ENCODE measurements at places on chromosomes 4 and X. TPM values are rescaled to one million over a fixed set of nuclear protein-coding genes. Genes with fewer than 3 reads are reported as not detected.
A peak's percentile ranks its signal among the peaks of the same experiment; 100 is the strongest.

DNA sequence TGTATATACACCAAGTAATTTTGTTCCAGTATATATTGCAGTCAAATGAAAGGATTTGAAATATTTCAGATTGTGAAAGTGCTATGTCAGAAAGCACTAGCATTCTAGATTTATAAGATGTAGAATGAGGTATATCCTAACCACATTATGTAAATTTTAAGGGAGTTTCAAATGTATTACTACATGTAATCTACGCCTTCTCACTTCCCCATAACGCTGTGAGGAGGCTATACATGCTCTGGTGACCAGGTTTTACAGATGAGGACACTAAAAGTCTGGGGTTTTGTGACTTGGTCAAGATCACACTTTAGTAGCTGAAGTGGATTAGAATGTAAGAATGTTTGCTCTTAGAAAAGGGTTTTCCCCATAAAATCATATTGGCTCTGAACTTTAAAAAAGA, 8.1 kb downstream of the ENPEP start:
- no peak for DNase-seq

GRCh38 chrX:109301177-109301576, 180.7 kb downstream of the GUCY2F start:
- no peak for DNase-seq

DNA sequence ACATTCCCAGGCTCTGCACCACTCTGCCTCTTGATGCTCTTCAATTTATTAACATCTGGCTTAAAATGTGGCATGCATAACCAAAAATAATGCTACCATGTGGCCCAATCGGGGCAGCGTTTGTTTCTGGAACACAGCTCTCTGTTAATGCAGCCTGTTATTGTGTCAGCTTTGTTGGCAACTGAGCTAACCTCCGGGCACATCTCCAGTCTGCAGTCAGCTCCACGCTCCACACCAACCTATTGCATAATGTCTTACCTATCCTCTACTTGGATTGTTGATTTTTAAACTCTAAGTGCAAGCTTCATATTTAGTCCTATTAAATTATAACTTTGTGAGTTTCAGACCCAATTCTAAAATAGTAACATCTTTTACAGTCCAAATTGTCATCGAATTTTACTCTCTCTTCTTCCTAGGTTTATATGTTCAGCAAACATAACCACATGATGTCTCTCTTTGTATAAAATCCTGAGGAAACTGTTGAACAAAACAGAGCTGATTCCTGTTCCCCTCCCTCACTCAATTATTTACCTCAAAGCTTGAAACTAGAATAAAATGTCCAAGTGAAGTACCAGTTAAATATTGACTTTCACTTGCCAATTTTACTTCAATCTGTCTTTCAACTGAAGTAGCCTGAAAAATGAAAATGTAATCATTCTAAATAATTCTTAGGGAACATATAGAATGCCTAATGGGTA, 92.2 kb upstream of the RAPGEF2 start:
- peak; percentile 38 for DNase-seq

DNA sequence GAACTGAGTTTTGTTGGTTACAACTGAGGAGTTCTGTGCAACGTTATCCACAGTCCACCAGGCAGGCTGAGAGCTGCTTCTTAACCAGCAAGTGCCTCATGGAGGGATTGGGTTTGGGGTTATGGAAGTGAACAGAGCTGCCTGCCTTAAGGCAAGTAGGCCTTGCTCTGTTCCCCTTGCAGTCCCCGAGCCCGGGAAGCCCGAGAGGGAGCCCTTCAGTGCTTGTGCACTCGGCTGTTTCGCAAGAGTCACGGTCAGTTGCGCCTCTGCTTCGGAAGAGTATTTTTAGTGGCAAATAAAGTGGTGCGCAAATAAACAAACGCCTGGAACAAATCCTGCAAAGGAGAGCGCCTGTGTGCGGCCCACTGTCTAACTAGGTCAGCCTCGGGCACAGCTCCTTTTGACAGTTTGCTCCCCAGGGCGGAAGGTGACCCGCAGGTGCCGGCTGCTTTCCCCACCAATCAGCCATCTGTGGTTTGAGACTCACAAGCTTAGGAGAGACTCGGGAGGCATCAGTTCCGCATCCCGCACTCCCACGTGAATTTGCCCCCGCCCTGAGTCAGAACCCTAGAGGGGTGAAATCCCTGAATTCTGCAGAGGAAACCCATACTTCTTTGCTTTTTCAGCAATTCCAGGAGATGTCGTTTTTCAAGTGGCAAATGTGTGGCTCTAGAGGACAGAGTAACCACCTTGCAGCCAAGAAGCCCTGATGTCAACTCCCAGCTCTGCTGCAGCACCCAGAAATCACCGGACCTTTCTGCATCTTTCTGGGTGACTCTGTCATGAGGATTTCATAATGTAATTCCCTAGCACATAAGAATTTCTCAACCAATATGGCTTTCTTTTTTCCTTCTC, 56.8 kb downstream of the LGI2 start:
- peak; percentile 17 for DNase-seq

DNA sequence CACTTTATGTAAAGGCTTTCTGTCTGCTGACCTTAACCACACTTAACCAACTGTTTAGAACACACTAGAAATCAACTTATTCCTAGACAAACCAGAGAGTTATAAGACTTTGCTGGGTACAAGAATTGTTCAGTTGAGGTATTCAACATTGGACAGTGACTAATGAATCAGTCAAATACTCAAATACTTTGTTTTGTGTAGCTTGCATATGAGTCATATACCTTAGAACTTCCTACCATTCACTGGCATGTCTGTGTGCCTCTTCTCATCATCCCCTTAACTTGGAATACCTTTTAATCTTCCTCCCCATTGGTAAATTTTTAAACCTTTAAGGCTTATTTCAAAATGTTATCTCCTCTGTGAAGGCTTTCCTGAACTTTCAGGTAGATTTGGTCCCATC, 708.8 kb upstream of the GRIA3 start:
- no peak for DNase-seq

GRCh38 chr4:146890301-146890700, 55.4 kb downstream of the TTC29 start:
- no peak for DNase-seq

DNA sequence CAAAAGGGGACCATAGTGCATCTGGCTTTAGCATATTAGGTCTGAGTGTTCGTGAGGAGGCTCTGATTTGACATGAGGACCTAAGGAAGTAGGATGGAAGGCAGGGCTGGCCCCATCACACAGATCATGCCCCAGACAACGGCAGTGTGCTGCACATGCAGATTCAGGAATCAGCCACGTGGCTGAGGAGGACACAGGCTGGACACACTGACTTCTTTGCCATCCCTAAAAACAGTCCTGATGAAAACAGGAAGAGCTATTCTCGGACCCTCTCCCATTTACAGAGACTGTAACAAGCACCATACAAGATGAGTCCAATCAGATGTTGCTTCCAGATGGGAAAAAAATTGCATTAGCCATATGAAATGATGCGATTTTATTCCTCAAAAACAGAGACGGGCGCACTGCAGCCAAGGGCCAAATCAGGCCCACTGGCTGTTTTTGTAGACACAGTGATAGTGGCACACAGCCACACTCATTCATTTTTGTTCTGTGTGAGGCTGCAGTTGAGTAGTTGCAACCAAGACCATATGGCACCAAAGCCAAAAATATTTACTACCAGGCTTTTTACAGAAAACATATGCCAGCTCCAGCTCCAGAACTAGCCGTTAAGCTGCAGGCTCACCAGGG, 41.0 kb downstream of the ACSL1 start:
- no peak for DNase-seq

- peak; percentile 15 for DNase-seq
These were observed 364.6 kb upstream of the NOCT start for GRCh38 chr4:138650929-138651448.

GRCh38 chr4:118776157-118776954, 59.6 kb downstream of the SEC24D start:
- no peak for DNase-seq

- no peak for DNase-seq
These were observed 899.3 kb downstream of the STIM2 start for GRCh38 chr4:27759611-27760575.

GRCh38 chrX:42490111-42490510, 287.9 kb downstream of the PPP1R2C start:
- no peak for DNase-seq

GRCh38 chr4:183984566-183984965, 79.5 kb downstream of the STOX2 start:
- DNase-seq = no peak

DNA sequence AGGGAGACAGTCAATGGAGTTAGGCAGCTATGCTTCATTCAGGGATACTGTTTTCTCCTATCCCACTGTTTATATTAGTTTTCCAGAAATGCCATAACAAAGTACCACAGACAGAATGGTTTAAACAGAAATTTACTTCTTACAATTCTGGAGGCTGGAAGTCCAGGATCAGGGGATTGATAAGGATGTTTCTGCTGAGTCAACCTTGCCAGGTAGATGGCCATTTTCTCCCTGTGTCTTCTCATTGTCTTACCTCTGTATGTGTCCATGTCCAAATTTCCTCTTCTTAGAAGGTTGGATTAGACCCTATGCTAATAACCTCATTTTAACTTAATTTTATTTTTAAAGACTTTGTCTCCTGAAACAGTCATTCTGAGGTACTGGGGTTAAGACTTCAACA, 20.5 kb upstream of the EPGN start:
- no peak for DNase-seq

- no peak for DNase-seq
These were observed 43.2 kb upstream of the HUWE1 start for GRCh38 chrX:53729751-53730150.

- peak; percentile 79 for DNase-seq
These were observed 108.8 kb downstream of the SPRY1 start for GRCh38 chr4:123505095-123506010.

GRCh38 chr4:126242679-126243390, 928.1 kb downstream of the FAT4 start:
- DNase-seq = no peak

- DNase-seq = no peak
These were observed 82.7 kb upstream of the MAML3 start for GRCh38 chr4:140236654-140237169.

DNA sequence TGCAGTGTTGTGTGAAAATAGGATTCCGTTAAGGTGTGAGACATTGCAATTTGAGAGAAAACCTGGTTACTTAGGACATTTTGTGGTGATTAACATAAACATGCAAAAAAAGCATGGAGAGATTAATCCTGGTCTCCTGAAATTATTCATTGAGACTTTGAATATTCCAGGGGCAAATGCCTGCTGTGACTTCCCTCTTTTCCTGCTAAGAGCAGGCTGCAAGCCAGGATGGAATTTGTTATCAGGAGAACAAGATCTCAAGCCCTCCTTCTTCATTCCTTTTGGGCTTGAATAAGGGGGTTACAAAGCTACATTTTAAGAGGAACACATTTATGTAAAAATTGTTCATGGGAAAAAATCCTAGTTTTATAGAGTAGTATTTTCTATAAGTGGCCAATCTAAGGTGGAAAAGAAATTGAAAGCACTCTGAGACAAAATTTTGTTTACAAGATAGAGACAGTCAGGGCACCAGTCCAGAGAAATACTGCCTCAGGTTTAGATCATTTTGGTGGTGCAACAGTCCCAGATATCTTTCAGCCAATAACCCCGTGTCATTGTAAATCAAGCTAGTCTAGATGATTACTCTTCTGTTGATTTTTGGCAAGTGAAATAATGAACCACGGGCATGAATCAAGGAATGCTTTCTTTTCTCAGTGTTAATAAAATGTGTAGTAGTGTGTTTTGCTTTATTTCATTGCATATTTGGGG, 1528.3 kb upstream of the AGA start:
- DNase-seq = no peak

DNA sequence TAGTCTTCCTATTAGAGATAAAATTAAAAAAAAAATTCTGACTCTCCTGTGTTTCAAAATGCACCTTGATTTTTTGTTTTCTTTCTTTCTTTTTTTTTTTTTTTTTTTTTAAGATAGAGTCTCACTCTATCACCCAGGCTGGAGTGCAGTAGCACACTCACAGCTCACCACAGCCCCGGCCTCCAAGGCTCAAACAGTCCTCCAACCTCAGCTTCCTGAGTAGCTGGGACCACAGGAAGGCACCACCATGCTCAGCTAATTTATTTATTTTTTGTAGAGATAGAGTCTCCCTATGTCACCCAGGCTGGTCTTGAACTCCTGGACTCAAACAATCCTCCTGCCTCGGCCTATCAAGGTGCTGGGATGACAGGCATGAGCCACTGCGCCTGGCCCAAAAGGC, 41.1 kb upstream of the TMEM184C start:
- DNase-seq = no peak

GRCh38 chr4:63221477-63221876, 1187.8 kb downstream of the TECRL start:
- DNase-seq = no peak

DNA sequence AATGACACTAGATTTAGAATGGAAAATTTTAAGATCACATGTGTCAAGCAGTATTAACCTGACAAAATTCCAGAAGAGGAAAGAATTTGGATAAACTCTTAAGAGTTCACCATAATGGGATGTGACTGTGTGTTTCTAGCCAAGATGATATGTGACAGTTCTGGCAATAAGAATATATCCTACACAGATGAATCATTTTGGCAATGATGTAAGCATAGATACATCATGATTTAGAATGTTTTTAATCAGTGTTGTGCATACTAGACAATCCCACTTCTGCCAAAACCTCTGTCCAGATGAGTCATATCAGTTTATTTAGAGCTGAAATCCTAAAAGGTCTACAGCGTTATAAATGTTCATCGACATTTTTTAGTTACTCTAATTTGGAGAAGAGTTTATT, 48.8 kb downstream of the PTCHD1 start:
- no peak for DNase-seq

DNA sequence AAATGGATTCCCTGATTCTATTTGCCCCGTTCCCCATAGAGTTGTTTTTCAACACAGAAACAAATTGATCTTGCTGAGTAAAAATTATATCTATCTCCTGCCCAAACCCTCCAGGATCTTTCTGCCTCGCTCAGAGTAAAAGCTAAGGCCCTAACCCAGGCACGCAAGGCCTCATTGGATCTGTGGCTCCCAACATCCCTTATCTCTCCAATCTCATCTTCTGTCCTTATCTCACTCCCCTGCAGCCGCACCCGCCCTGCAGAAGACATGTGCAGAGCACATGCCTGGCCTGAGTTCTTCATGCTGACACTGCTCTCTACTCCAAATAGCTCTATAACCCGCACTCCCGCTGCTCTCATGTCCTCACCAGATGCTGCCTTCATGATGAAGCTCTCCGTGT, 543.8 kb upstream of the ZFP42 start:
- no peak for DNase-seq

DNA sequence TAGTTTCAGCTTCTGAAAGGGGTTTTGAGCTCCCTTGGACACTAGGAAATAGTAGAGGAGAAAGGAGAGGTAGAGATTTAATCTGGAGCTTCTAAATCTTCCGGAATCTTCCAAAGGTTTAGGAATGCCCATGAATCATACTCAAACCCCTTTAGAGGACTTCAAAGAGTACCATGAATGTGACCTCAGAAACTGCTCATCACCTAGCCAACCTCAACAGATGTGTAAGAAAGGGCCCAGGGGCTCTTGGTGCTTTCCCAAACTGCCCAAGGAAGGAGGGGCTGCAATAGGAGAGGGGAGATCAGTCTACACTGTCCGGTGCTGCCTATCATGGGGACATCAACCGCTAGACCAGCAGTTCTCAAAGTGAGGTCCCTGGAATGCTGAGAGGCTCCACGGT, 109.1 kb downstream of the RBM47 start:
- no peak for DNase-seq

Gene VSIG4
- 3.2 TPM for polyA plus RNA-seq

Gene C4orf36
- polyA plus RNA-seq = 2.3 TPM

Gene C4orf51
- polyA plus RNA-seq = not detected

Gene PIR
- 18.6 TPM for polyA plus RNA-seq

Gene MAGEB1
- not detected for polyA plus RNA-seq

Gene PCSK1N
- 97.7 TPM for polyA plus RNA-seq

Gene NSD2
- polyA plus RNA-seq = 25.7 TPM

Gene COL4A5
- 32.7 TPM for polyA plus RNA-seq

Gene UGT2B15
- polyA plus RNA-seq = 41.0 TPM

Gene SYP
- polyA plus RNA-seq = 2.9 TPM

Measured in hepatocyte (in vitro differentiated cells).